ENCODE measurements at places on chromosomes 7 and 10.

DNA sequence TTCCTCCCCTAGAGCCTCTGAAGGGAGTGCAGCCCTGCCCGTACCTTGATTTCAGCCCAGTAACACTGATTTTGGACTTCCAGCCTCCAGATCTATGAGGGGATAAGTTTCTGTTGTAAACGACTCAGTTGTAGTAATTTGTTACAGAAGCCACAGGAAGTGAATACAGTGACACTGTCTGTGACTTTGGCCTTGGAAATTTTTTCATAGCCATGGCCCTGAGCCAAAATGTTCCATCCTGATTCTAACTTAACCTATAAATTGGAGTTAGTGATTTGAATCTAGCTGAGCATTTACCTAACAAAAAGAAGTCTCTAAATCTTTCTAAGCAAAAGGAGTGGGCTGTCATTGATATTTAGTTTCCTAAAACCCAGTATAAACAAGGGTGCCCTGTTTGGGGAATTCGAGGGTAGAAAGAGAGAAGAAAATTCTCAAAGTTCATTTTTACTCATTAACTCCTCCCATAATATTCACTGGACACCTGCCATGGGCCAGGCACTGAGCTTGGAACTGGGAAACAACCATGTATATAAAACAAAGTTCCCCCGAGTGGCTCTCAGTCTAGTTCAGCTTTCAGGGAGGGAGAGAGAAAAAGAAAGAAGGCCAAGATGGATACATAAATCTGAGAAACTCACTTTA, 162.3 kb downstream of the SKIDA1 start:
- no peak for DNase-seq

DNA sequence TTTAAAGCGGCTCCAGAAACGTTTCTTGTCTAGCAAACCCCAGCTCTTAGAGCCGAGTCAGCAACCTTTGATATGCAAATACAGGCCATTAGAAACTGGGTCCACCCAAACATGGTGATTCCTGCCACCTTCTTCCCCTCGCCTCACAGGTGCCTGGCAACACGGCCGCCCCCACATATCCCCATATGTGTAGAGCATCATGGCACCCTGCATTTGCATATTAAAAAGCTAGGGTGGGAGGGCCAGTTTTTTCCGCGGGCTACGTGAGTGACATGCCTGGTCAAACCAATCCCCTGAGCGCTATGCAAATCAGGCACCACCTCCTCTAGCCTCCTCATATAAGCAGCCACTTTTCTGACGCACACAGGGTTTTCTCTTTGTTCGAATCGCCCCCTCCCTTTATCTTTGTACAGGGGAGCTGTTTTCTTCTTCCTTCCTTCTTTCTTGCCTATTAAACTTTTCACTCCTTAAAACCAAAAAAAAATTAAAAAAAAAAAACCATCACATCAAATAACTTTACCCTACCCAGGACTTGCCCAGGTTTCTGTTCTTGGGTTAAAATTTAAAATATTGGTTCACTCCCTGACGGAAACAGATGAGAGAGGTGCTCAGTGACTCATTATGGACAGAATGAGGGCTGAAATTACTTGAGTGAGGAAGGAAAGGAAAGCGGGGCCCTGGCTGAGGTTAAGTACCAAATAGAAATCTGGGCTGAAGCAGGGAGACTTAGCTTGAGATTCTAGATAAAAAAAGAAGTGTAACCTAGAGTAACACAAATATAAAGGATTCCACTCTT, 59.8 kb downstream of the COA1 start:
- DNase-seq, result no peak

DNA sequence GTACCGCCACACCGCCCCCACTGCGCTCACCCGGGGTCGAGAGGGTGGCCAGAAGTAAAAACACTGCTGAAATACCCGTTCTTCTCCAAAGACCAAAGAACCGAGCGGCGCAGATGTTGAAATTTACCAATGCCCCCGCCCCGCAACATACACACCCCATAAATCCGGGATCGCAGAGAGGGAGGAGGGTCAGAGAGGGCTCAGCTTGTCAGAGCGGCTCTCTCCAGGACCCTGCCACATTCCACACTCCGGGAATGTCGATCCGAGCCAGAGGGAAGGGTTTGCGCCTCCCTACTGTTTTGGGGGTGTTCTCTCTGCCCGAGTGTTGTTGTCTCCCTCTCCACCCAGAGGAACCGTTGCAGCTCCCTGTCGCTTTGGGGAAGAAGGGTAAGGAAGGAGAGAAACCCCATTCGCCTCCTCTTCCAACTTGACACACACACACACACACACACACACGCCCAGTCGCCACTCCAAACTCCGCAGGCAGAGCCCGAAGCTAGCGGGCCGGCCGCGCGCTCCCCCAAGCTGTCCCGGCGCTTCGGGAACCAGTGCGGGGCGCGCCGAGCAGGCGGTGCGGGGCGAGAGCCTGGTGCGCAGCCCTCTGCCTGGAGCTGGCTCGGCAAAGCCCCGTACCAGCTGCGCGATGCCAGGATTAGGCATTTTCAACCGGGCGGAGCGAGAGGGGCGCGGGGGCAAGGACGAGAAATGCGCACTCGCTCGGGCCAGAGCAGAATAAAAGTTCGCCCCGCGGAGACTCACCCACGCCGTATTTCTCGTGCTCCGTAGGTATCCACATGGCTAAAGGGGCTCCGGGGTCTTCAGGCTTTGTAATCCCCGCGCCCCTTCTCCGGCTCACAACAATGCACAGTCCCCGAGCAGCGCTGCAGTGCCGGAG, 609 bp downstream of the DOCK4 start:
- peak; percentile 43 for DNase-seq

- DNase-seq, result no peak
Observed at GRCh38 chr10:131277969-131278368, 33.6 kb downstream of the TCERG1L start.

DNA sequence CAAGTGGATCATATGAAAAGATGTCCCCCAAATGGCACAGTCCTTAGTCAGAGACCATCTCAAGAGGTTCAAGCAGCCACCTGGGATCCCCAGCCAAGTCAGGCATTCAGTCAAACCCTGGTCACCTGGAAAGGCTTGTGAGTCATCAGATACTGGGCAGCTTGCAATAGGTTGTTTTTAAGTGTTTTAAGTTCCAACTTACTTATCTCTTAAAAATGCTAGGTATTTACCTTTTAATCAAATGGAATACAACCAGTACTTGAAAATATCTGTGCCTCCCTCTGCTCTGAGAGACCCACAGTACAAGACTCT, 262.2 kb downstream of the WDR11 start:
- DNase-seq, result no peak

- DNase-seq, result no peak
Observed at GRCh38 chr10:62732841-62733653, 71.5 kb upstream of the ADO start.

- no peak for DNase-seq
Observed at GRCh38 chr7:20005081-20005480, 212.1 kb downstream of the MACC1 start.

DNA sequence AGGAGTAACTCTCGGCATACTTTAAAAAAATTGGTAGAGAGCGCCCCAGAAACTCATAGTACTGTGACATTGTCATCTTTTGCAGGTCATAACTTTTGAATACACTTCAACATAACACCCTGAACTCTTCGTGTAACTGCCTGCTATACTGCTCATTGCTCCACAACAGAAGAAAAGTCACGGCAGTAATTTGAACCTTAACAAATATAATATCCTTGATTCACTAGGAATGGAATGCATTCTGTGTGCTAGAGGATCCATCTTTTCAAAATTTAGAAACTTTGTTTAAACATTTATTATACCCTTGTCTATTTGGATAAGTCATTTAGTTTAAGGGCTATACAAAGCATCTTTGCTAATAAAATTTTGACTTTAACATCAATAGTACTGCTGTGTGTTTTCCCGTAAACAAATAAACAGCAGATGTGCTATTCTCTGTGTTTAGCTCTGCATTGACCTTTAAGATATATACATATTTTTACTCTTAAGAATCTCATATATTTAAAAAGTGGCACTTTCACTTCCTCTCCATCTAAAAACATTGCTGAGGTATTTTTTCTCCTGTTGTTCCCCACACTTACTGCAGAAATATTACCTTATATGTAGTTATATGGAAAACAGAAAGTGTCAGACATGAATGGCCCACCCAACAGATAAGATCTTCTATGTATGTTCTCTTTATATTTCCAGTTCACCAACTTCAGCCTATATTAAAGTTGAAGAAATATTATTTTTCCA, 217.6 kb upstream of the TMEM229A start:
- no peak for DNase-seq

- no peak for DNase-seq
Observed at GRCh38 chr10:77001206-77001605, 636.4 kb downstream of the KCNMA1 start.

GRCh38 chr10:8181496-8182157, 127.1 kb downstream of the GATA3 start:
- DNase-seq, result no peak

- DNase-seq, result no peak
Observed at GRCh38 chr7:110522061-110522760, 568.7 kb upstream of the LRRN3 start.

DNA sequence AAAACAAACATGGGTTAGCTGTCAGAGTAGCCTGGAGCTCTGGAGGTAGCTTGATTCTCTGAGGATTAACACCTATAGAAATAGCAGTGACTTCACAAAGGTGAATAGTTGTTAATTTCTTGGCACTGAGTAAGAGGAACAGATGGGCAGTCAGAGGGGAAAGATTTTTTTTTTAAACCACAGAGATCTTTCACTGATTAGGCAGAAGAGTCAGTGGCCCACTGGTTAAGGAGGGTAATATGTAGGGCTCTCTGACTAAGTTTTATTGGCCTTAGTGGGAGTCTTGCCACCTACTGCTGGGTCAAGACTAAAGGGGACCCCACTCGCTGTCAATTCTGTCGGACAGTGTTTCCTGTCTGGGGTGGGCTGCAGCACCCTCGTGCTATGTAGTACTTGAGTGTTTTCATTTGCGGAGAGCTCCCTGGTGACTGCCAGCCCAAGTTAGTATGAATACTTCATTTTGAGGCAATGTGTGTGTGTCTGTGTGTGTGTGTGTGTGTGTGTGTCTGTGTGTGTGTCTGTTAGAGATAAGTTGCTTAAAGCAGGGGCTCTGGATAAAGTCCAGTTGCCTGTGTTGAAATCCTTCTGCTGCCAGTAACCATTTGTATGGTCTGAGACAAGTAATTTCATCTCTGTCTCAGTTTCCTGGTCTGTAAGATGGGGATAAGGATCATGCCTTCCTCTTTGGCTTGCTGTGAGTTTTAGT, 145.2 kb downstream of the ARID5B start:
- DNase-seq, result no peak

DNA sequence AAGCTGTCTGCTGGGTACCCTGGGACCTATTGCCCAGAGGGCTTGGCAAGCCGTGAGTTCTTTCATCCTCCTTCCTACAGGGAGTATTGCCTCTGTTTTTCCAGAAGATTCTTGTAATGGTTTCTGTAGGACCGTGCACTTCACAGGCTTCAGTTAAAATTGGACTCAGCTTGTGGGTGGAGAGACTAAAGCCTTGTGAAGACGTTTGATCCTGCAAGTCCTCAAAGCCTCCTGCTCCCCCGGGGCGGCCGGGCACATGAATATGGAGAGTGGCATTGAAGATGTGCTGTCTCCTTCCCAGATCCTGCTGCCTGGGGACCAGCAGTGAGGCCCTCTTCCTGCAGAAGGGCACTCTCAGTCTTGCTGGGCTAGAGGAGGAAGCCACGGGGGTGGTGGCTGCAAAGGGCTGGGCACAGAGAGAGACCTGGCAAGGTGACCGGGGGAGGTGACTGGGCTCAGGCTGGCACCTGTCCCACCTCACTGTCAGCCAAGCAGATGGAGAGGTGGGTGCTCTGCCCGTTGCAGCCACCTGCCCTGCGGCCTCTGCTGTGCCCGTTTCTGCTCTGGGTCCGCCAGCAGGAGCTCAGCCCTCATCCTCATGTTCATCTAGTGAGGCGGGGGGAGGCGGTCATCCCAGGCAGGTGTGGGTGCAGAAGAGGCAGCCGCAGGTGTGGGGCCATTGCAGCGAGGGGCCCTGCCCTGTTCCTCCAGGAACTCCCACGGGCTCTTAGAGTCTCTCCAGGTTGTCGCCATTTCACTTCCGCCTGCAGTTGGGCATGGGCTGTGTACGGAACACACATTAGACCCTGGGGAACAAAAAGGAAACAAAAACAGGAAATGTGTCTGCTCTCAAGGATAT, 55.7 kb downstream of the TMEM209 start:
- DNase-seq, result no peak

DNA sequence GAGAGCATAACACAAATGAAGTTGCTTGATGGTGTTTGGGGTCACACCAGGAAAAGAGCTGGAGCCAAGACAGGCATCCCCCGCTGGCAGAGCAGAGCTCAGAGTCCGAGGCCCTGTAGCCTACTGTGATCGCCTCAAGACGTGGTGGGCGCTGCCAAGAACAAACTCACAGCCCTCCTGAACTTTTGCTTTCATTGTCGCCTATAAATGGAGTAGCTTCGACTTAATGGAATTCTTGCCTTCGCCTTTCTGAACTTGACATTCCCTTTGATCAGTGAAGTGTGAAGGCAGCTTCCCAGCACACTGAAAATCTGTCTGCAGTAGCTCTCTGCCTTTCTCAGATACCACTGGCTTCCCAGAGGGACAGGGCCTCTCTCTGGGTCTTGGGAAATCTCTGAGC, 21.3 kb downstream of the CPXM2 start:
- no peak for DNase-seq

- DNase-seq, result no peak
Observed at GRCh38 chr7:135792866-135793265, 44.3 kb upstream of the FAM180A start.

GRCh38 chr7:129851174-129851573, 101.6 kb downstream of the UBE2H start:
- DNase-seq, result no peak

DNA sequence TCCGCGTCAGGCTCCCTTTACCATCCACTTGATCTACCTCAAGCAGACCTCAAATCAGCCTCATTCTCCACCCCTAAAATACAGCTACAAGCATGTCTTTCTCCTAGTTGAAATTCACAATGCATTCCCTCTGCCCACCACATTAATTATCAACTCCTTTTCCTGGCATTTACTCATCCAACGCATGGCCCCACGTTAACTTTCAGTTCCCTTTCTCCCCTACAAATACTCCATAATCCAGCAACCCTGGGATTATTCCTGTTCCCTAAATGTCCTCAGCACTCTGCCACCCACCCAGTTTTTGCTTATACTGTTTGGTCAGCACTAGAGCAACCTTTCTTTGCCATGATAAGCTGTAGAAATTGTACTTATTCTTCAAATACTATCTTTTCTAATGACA, 5.7 kb upstream of the VIM start:
- DNase-seq, result no peak

DNA sequence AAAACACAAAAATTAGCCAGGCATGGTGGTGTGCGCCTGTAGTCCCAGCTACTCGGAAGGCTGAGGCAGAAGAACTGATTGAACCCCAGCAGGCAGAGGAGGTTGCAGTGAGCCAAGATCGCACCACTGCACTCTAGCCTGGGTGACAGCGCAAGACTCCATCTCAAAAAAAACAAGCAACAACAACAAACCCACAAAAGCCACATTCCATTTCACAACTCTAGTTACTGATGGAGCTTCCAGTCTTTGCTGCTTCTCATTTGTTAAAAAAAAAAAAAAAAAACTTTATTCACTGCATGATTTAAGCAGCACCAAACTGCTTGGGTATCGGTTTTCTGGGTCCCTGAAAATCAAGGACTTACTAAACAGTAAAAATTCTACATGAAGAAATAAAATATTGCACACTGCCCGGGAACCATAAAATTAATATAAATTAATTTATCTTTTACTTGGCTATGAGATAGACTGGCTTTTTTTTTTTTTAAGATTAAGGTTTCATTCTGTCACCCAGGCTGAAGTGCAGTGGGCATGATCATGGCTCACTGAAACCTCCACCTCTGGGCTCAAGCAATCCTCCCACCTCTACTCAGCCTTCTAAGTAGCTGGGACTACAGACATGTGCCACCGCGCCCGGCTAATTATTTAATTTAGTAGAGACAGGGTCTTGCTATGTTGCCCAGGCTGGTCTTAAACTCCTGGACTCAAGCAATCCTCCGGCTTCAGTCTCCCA, 42.0 kb downstream of the SRPK2 start:
- no peak for DNase-seq

Data from bone marrow (tissue), 2 donors.